ENCODE measurements at places on chromosomes 13 and 19.

- DNase-seq = no peak
Observed at GRCh38 chr13:102825400-102825799, 20.4 kb upstream of the ERCC5 start.

DNA sequence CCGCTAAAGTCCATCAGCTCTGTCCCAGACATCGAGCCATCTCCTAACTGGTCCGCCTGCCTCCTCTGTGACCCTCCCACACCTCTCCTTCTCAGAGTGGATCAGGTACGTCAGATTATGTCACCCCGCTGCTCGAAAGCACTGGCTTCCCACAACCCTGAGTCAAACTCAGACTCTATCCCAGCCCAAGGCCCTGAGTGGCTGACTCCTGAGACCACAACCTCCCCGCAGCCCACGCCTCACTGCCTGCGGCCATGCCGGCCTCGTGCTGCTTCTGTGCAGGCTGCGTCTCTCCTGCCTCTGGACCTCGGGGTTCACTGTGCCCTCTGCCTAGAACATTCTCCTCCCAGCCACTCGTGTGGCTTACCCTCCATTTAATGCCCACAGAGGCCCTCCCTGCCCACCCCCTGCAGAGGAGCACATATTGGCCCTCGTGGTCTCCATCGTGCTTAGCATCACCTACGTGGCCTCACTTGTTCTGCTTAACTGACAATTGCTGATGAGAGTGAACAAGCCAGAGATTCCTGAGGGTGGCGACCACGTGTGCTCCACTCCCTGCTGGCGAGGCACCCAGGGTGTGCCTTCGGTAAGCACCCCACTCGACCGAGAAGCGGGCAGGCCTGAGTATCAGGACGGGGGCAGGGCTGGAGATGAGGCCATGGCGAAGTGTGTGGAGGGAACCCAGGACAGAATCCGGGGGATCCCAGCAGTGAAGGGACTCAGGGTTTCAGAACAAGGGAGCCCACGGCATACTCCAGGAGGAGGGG is 13.5 kb upstream of the FKRP start:
- DNase-seq = no peak

DNA sequence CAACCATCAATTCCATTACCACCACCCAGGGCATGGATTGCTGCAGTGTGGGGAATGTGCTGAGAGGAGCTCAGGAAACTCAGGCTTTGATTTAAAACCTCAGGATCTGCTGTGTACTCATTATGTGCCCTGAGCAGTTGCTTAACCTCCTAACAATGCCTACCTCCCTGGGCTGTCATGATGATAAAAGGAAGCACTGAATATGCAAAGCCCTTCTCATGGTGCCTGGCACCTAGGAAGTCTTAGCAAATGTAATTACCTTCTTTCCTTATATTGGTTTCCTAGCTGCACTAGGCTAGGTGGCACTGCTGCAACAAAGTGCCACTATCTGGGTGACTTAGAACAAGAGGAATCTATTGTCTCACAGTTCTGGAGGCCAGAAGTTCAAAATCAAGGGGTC is 62.2 kb downstream of the KCTD12 start:
- no peak for DNase-seq

- DNase-seq = no peak
Observed at GRCh38 chr13:113742445-113743120, 16.4 kb upstream of the TMEM255B start.

DNA sequence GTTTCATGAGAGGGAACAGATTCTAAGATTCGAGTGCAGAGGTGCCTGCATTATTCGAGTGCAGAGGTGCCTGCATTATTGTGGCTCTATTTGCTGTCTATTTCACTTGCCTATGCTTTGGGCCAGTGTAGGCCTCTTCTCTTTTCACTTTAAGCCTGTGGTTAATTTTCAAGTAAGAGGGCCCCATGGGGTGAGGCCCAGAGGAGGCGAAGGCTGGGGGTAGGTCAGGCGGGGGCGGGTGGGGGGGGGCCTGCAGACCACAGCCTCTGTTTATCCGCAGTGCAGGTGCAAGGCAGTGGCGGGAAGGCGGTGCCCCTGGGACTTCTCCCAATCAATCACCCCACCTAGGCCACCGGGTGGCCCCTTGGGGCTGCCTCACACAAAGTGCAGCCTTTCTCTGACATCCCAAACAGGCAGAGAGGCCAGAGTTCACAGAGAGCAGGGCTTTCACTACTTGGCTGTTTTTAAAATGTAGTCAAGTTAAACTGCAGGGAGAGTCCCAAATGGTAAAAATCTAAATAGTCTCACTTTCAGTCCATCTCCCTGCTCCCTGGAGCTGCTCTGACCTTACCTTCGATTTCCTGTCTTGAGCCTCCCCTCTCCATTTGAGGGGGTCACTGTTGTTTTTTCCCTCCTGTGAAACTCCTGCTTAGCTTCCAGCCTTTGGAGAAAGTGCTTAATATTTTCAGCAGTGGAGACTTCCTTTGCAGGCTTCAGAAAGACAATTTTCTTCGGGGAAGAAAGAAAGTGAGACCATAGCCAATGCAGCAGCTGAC is 249.0 kb downstream of the DLEU7 start:
- no peak for DNase-seq
